ENCODE measurements at places on chromosomes 11 and 22. TPM values are rescaled to one million over a fixed set of nuclear protein-coding genes. Genes with fewer than 3 reads are reported as not detected.

GAB4 gene
- not detected for total RNA-seq

CALCB gene
- total RNA-seq: 0.22 TPM

MRGPRE gene
- 0.22 TPM for total RNA-seq

RAG2 gene
- not detected for total RNA-seq

APBB1 gene
- total RNA-seq: 43.7 TPM

CABP2 gene
- total RNA-seq: not detected

OR5B21 gene
- total RNA-seq: not detected

GRCh38 chr11:66767666-66768065, 38.6 kb upstream of the SPTBN2 start:
- H3K36me3 ChIP-seq: no peaks in the 10 kb centered on the region
- no peak for DNase-seq

GRCh38 chr11:44992181-44992582, 41.5 kb upstream of the TP53I11 start:
- no peaks in the 10 kb centered on the region for H3K27me3 ChIP-seq
- no peaks in the 10 kb centered on the region for H3K36me3 ChIP-seq
- no peaks in the 10 kb centered on the region for H3K4me1 ChIP-seq
- no peak for DNase-seq
- H3K4me3 ChIP-seq: no peak overlapping the region
- no peak overlapping the region for H3K27ac ChIP-seq

- no peak for DNase-seq
- no peak overlapping the region for H3K4me3 ChIP-seq
- H3K27ac ChIP-seq: no peak overlapping the region
- no peaks in the 10 kb centered on the region for H3K36me3 ChIP-seq
- H3K27me3 ChIP-seq: no peaks in the 10 kb centered on the region
These were observed 6.9 kb downstream of the TRABD start for GRCh38 chr22:50192436-50193204.

GRCh38 chr11:125215976-125216375, 51.4 kb downstream of the PKNOX2 start:
- peaks cover 3% of the 10 kb centered on the region for H3K4me1 ChIP-seq
- H3K27ac ChIP-seq: no peak overlapping the region
- H3K4me3 ChIP-seq: no peak overlapping the region

DNA sequence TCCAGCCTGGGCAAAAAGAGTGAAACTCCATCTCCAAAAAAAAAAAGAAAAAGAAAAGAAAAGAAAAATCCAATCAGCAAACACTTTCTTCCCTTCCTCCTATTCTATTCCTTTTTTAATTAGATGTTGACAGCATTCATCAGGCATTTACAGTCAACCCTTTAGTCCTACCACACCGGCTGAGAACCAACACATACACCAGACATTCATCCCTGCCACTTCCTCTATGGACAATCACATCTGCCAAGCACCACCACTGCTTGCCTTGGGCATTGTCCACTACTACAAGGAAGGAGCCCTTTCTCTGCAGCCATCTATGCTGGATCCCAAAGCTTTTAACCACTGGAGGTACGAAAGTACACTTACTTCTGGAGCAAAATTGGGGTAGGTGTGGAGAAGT, 9.4 kb upstream of the SLN start:
- no peaks in the 10 kb centered on the region for H3K36me3 ChIP-seq
- H3K27ac ChIP-seq: no peak overlapping the region
- no peaks in the 10 kb centered on the region for H3K27me3 ChIP-seq
- H3K4me3 ChIP-seq: no peak overlapping the region

GRCh38 chr11:12642806-12643428, 31.3 kb upstream of the TEAD1 start:
- H3K27me3 ChIP-seq: no peaks in the 10 kb centered on the region
- H3K4me3 ChIP-seq: no peak overlapping the region
- H3K36me3 ChIP-seq: no peaks in the 10 kb centered on the region
- H3K4me1 ChIP-seq: no peaks in the 10 kb centered on the region
- H3K27ac ChIP-seq: no peak overlapping the region

- H3K27me3 ChIP-seq: no peaks in the 10 kb centered on the region
- no peak for DNase-seq
- no peak overlapping the region for H3K4me3 ChIP-seq
- no peaks in the 10 kb centered on the region for H3K4me1 ChIP-seq
- H3K36me3 ChIP-seq: no peaks in the 10 kb centered on the region
These were observed 100.6 kb downstream of the CSNK2A3 start for GRCh38 chr11:11252403-11252802.

DNA sequence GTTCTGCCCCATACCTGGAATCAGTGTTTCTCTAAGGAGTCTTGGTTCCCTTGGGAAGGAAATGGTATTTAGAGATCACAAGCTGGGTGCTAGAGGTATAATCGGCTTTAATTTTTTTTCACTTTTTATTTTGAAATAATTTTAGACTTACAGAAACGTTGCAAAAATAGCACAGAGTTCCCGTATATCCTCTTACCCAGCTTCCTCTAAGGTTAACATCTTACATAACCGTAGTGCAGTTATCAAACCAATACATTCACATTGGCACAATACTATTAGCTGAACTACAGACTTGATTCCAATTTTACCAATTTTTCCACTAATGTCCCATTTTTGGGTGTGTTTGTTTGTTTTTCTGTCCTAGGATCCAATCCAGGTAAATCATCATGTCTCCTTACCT, 63.8 kb downstream of the RBX1 start:
- H3K4me1 ChIP-seq: no peaks in the 10 kb centered on the region
- no peaks in the 10 kb centered on the region for H3K27me3 ChIP-seq
- no peak overlapping the region for H3K27ac ChIP-seq
- H3K36me3 ChIP-seq: no peaks in the 10 kb centered on the region

DNA sequence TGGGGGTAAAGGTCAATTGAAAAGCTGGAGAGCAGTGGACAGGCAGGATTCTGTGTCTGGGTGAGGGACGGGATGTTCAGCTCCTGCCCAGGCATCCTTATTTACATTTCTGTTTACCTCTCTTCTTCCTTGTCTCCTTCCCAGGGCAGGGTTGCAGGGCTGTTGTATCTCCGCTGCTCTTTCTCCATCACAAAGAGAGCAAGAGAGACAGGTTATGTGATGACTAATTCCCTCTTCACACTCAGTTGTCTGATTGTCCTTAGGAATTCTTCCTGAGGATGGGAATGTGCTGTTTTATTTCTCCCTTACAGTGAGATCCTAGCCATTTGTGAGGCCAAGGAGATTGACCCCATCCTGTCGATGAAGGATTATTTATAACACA, 104.9 kb downstream of the VPREB1 start:
- no peaks in the 10 kb centered on the region for H3K4me1 ChIP-seq

- no peaks in the 10 kb centered on the region for H3K36me3 ChIP-seq
- DNase-seq: no peak
- H3K4me1 ChIP-seq: no peaks in the 10 kb centered on the region
- H3K27me3 ChIP-seq: peaks cover 6% of the 10 kb centered on the region
- H3K27ac ChIP-seq: no peak overlapping the region
These were observed 69.9 kb downstream of the MPPED1 start for GRCh38 chr22:43481568-43482317.

GRCh38 chr11:115548878-115549528, 44.8 kb upstream of the CADM1 start:
- no peak overlapping the region for H3K4me3 ChIP-seq
- no peaks in the 10 kb centered on the region for H3K4me1 ChIP-seq
- H3K36me3 ChIP-seq: no peaks in the 10 kb centered on the region
- no peak overlapping the region for H3K27ac ChIP-seq
- DNase-seq: peak; percentile 81

DNA sequence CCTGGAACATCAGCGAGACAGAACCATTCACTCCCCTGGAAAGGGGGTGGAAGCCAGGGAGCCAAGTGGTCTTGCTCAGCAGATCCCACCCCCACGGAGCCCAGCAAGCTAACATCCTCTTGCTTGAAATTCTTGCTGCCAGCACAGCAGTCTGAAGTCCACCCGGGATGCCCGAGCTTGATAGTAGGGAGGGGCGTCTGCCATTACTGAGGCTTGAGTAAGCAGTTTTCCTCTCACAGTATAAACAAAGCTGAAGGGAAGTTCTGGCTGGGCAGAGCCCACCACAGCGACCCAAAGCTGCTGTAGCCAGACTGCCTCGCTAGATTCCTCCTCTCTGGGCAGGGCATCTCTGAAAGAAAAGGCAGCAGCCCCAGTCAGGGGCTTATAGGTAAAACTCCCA, 764.8 kb upstream of the LUZP2 start:
- no peak overlapping the region for H3K4me3 ChIP-seq
- H3K27ac ChIP-seq: no peak overlapping the region
- H3K4me1 ChIP-seq: no peaks in the 10 kb centered on the region
- no peaks in the 10 kb centered on the region for H3K36me3 ChIP-seq

DNA sequence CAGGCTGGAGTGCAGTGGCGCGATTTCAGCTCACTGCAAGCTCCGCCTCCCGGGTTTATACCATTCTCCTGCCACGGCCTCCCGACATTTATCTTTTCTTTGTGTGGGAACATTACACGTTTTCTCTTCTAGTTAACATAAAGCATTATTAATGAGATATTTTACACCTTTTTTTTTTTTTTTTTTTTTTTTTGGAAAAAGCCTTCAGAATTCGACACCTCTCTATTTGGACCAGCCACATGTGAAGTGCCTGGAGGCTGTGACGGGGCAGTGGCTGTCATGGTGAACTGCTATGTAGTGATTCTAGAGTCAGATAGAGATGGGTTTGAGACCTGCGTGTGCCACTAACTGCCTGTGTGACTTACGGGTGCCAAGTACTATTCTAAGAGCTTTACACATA, 64.3 kb downstream of the SMIM38 start:
- no peaks in the 10 kb centered on the region for H3K4me1 ChIP-seq
- H3K4me3 ChIP-seq: no peak overlapping the region
- H3K36me3 ChIP-seq: no peaks in the 10 kb centered on the region

DNA sequence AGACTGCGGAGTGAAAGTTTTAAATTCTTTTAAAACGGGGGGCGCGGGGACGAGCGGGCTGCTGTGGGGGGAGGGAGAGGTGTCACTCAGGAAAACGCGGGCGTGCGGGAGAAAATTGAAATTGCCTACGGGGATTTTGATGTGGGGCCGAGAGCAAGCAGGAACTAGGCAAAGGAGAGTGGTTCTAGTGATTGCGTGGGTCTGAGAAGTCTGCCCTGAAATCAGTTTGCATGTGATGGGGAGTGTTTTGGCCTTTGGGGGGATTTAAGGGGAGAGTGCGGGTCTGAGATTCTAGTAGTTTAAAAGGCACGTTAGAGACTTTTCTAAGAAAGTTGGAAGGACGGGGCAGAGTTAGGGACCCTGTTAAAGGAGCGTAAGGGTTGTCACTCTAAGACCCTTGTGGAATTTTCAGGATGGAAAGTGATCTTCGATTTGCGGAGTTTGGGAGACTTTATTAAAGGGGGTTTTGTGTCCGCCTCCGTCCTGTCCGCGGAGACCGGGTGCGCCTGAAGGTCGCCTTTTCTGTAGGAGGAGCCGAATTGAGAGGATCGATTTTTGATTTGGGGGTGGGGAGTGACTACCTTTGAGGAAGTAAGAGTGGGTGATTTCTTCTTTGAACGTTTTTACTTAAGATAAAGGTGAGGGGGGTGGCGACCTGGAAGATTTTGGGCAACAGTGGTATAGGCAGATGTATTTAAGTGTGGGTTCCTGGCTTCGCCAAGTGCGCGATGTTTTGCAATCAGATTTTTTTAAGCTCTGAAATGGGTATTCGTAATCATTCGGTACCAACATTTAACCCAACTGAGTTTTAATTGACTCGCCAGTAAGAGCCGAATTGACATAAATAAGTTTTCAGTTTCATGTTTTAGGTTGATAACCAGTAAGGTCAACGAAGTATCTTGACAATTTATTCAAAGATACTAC, 1.1 kb downstream of the EED start:
- no peaks in the 10 kb centered on the region for H3K4me1 ChIP-seq
- no peak for DNase-seq

DNA sequence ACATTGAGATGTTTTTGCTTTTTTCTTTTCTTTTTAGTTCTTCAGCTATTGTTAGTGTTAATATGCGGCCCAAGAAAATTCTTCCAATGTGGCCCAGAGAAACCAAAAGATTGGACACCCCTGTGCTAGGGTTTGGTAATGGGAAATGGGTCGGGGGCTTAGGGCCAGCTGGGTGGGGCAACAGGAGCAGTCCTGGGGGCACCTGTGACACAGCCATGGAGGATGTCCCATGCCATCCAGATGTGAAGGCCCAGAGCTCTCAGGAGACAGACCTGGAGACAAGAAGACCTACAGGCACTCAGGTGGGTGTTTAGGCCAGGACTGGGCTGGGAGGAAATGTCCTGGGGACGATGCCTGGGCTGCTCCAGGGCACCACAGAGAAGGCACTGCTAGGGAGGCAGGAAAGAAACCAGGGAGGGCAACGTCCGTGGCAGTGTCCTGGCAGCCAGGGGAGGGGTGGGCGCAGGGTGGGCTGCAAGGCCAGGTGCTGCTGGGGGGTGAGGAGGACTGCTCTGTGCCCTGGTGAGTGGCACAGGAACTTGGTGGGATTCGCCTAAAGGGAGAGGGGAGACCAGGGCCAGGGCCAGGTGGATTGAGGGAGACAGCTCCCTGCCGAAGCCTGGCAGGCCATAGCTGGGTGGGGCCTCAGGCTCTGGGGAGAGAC, 21.4 kb downstream of the RELT start:
- H3K36me3 ChIP-seq: no peaks in the 10 kb centered on the region
- no peak overlapping the region for H3K4me3 ChIP-seq
- no peaks in the 10 kb centered on the region for H3K4me1 ChIP-seq
- DNase-seq: no peak
- H3K27ac ChIP-seq: no peak overlapping the region

DNA sequence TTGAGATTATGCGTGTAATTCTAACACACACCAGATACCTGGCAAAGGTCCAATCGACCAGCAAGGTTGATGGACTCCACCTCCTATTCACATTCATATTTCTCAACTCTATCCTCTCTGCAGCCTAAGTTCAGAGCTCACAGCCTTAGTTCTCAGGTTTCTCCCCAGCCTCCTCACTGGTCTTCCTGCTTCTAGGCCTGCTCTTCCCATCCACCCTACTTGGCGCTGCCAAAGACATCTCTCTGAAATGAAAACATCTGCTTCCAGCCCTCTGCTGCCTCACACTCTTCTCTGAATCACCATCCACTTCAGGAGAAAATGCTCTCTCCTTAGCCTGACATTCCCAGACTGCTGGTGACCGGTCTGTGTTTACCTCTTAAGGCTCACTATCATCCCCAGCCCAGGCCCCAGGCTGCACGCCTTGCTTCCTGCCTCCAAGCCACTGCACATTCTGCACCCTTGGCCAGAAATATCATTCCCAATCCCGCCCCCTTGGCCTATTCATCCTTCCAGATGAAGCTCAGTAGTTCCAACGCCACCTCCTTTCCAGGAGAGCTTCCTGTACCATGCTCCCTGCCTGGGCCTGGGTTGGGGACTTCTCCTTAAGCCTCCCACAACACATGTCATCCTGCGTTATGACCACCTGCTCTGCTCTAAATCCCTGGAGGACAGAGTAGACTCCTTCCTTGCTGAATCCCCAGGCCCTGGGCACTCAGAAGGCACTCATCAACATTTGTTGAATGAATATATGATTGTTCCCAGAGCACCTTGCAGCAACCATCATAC, 3.5 kb downstream of the ARRB1 start:
- no peaks in the 10 kb centered on the region for H3K27me3 ChIP-seq
- H3K4me1 ChIP-seq: peaks cover 9% of the 10 kb centered on the region
- H3K27ac ChIP-seq: peak overlapping the region; percentile 19
- no peak overlapping the region for H3K4me3 ChIP-seq
- H3K36me3 ChIP-seq: no peaks in the 10 kb centered on the region

GRCh38 chr11:15236559-15236958, 121.8 kb downstream of the INSC start:
- no peak overlapping the region for H3K4me3 ChIP-seq
- no peaks in the 10 kb centered on the region for H3K27me3 ChIP-seq
- H3K36me3 ChIP-seq: no peaks in the 10 kb centered on the region
- no peaks in the 10 kb centered on the region for H3K4me1 ChIP-seq
- H3K27ac ChIP-seq: no peak overlapping the region
- no peak for DNase-seq

GRCh38 chr11:126159719-126160344, 51.6 kb downstream of the RPUSD4 start:
- H3K4me3 ChIP-seq: no peak overlapping the region
- no peaks in the 10 kb centered on the region for H3K27me3 ChIP-seq
- H3K36me3 ChIP-seq: no peaks in the 10 kb centered on the region
- no peak overlapping the region for H3K27ac ChIP-seq
